HS-5 (cell line): ENCODE measurements at places on chromosomes 7 and 10.

DNA sequence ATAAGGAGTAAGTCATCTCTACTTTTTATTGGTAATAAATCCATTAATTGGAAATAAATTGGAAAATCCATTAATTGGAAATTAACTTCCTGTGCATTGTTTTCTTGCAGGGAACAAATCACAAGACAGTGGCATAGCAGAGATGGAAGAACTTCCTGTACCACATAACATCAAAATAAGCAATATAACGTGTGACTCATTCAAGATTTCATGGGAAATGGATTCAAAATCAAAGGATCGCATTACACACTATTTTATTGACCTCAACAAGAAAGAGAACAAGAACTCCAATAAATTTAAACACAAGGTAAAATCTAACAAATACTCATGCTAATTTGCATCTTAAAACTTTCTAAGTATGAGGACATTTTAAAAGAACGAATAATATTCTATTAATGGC is 57.8 kb downstream of the PHYHIPL start:
- DNase-seq: no peak

DNA sequence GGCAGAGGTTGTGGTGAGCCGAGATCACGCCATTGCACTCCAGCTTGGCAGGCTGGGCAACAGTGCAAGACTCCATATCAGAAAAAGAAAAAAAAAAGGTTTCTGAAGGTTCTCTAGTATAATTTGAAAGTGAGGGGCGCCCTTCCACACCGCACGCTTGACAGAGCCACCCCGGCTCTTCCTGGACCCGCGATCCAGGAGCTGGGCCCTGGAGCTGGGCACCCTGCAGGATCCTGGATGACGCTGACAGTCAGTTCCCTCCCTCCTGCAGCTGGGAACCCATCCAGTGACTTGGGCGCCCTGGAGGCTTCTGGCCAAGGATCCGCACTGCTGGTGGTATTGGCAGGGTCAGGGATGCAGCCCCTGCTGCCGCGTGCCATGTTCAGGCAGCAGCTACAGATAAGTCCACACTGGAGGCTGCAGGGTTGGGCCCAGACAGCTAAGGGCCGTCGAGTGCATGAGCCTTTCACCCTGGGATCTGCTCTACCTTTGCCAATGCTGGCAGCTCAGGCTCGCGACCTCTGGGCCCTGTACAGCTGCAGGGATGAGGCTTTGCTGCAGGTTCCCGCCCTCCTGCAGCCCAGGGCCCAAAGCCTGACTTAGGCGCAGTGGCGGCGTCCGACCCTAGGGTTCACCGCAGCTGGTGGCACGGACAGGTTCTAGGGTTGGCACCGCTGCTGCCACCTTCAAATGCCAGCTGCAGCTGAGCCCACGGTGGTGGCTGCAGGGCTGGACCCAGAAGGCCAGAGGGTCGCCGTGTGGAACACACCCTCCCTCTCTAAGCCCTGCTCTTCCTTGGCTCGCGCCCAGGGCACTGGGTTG is 110.2 kb downstream of the OR13A1 start:
- DNase-seq: no peak

DNA sequence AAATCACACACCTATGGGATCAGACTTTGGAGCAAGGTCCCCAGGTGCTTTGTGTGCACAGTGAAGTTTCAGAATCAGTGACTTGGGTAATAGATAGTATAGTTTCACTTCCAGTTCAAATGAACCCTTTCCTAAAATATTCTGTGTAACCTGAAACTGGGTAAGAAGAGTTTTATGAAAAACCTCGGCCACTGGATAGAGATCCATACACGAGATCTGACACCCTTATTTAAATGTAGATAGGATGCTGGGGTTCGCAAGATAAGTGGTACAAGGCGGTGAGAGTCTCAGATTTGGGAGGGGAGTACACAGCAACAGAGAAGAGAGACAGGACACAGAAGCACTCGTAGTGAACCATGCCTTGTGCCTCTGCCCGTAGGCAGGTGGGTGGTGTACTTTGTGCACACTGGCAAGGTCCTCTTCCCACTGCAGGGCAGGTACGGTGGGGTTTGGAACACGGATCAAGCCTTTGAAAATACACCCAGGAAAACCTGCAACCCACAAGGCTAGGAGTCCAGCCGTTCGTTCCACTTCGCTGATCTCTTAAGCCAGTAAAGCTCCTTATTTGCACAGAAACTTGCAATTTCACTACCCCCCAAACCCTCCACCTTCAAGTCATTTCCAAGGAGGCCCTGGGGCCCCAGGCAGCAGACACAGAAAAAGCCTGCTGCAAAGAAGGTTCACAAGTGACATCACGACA is 162.8 kb downstream of the USP6NL start:
- no peak for DNase-seq

DNA sequence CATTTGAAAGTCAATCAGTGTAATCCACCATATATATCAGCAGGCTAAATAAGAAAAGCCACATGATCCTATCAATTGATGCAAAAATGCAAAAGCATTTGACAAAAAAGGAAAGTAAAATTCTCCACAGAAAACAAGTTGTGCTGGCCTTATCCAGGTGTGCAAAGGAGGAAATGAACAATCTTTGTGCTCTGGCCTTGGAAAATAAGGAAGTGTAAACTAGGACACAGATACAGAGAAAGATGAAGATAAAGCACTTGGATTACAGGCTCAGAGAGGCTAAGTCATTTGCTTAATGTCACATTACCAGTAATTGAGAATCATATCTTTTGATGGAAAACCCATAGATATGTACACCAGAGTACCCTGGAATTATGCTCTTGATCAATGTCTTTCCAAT is 54.5 kb downstream of the CXCL12 start:
- no peak for DNase-seq

DNA sequence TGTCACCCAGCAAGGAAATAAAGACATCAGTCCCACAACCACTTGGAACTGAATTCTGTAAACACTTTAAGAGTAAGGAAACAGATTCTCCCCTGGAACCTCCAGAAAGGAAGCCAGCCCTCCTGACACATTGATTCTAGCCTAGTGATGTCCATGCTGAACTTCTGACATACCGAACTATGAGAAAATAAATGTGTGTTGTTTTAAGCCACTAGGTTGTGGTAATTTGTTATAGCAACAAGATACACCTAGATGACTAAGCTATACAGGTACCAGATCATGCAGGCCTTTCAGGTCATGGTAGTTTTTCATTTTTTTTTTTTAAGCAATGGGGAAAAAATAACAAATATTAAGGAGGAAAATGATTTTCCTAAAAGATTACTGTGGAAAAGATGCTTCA is 37.6 kb upstream of the LRRTM3 start:
- no peak for DNase-seq

GRCh38 chr10:59622320-59623132 is 87.1 kb downstream of the SLC16A9 start:
- DNase-seq: peak; percentile 31

GRCh38 chr7:69868921-69869320 is 270.6 kb downstream of the AUTS2 start:
- DNase-seq: no peak

- DNase-seq: no peak
Observed at GRCh38 chr7:7159063-7159658, 23.2 kb upstream of the C1GALT1 start.

DNA sequence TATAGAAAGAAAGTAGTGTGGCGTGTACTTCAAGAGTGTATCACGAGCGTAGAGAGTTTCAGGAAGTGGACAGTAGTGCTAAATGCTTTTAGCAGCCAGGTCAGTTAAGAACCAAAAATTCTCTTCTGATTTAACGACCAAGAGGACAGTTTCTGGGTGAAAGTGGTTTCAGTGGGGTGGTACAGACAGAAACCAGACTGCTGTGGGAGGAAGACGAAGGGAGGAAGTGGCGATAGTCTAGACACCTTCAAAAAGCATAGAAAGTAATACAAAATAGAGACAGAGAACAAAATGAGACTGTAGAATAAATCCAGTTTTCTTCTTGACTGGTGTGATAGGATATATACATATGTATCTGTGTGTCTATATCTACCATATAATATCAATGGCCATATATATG is 93.5 kb downstream of the MBL2 start:
- DNase-seq: no peak
